ENCODE measurements at places on chromosomes 6 and 20.

- no peak for DNase-seq
These were observed 57.0 kb upstream of the CARMIL1 start for GRCh38 chr6:25222006-25222678.

- no peak for DNase-seq
These were observed 52.0 kb downstream of the KIF13A start for GRCh38 chr6:17935188-17936149.

- DNase-seq = no peak
These were observed 1422.8 kb upstream of the EYS start for GRCh38 chr6:67129780-67130179.

DNA sequence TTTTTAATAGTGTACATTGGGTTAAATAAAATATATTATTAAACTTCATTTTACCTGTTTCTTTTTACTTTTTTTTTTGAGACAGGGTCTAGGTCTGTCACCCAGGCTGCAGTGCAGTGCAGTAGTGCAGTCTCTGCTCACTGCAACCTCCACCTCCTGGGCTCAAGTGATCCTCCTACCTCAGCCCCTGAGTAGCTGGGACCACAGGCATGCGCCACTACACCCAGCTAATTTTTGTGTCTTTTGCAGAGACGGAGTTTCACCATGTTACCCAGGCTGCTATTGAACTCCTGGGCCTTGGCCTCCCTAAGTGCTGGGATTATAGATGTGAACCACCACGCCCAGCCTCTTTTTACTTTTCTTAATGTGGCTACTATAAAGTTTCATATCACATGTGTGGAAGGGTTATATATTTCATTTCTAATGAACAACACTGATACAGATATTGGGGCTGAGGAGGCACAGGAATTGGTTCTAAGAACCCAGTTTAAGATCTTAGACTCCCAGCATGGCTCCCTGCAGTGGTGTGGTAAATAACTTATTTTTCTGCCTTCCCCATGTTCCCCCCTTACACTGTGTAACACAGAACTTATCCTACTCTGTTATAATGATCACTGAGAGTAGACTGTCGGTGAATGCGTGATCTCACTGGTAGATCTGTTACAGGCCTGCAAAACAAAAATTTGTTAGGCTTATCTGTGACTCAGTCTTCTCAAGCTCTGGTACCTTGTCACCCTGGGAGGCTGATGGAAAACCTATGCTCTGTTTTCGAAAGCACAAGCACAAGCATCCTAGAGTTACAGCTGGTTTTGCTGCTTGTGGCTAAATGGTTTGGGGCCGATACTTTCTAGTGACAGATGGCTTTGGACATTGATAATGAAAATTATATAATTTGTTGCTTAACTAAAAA, 5.8 kb upstream of the ATXN1 start:
- no peak for DNase-seq

- peak; percentile 19 for DNase-seq
These were observed 299.4 kb downstream of the ZFAND3 start for GRCh38 chr6:38118791-38119365.
